ENCODE measurements at places on chromosomes 4 and X.

DNA sequence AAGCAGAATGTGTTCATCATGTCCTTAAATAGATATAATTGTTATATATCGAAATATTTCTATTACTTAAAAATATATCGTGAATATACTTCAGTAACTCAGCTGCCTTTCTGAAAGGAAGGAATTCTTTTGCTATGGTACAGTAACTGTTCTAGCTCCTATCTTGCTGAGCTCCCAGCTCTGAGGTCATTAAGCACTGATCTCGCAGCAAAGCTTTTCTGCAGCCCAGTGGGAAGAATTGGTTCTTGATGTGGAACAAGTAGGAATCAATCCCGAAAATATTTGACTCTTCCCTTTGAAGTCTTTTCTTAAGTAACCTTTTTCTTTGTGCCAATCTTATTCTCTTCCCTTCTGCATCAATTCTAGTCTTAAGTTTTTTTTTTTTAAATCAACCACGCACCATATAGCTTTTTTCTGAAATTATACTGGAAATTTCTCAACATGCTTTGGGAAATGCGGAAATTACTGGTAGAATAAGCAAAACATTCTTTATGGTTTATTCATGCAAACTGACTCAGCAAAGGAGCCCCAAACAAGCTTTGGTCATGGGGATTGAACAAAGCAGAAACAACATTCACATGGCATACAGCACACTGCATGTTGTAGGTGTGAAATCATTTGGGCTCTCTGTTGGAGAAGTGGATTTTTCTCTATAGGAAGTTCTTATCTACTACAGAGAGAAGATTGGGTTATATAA, 428.9 kb upstream of the GNPDA2 start:
- DNase-seq, result peak; percentile 20

DNA sequence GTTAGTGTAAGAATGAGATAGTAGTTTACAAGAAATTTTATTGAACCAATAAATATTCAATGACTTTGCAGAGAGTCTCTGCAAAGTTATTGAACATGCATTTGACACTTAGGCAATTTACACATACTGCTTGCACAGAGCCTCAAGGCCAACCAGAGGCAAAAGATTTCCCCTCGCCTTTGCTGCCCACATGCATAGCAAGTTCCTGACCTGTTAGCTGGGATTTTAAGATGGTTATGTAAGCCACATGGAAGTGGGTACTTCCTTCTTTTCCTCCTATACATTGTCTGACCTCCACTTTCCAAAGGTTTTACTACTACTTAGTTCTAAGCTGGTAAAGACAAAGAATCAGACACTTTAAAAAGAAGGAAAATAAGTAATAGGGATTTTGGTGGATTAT, 430.1 kb upstream of the FRG1 start:
- no peak for DNase-seq

DNA sequence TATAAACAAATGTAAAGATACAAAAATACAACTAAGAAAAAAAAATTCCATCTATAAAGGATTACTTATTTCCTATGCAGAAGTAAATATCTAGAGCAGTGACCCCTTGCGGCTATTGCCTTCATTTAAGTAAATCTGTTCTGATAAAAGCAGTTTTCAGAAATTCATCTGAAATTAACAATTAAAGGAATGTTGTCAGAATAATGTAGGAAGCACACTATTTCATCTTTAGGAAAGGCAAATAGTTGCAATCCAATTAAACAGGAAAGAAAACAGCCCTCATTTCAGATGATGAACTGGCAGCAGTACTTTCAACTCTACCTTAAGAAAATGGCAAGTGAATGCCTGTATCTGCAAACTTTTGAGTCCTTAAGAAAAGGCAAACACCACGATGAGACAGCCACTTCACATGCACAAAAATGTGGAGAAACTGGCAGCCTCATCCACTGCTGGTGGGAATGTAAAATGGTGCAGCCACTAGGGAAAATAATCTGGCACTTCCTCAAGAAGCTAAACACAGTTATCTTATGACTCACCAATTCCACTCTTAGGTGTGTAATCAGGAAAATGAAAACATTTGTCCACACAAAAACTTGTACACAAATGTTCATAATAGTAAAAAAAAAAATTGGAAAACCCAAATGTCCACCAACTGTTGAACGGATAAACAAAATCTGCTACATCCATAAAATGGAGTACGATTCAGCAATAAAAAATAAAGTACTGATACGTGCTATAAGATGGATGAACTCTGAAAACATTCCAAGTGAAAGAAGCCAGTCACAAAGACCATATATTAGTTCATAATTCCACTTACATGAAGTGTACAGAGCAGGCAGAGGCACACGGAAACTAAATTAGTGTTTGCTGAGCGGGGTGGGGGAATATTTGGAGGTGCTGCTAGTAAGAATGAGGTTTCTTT, 2.0 kb upstream of the THAP9 start:
- peak; percentile 89 for DNase-seq

- DNase-seq, result peak; percentile 41
Measured at GRCh38 chr4:82851885-82852750, 38.8 kb downstream of the SEC31A start.

All from fibroblast of skin of back (primary cell).